AG09309 (cell line): ENCODE measurements at places on chromosomes 2 and 18.

DNA sequence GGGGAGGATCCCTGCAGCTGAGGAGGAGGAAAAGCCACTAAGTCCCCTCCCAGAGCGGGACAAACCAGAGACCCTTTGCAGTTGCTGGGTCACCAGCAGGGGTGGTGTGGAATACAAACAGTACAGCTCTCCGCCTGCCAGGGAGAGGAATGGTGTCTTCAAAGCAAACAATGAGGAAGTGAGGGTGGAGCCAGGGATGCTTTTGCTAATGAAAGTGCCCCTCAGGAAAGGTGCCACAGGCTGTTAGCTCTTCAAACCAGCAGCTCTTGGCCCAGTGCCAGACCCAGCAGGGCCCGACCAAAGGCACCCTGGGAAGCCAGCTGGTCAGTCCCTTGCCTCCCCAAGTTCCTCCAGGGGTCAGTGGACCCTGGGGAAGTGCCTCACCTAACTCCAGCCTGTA is 102.8 kb downstream of the HIBCH start:
- no peak for DNase-seq

GRCh38 chr2:156021146-156022040 is 311.1 kb downstream of the NR4A2 start:
- DNase-seq = no peak

DNA sequence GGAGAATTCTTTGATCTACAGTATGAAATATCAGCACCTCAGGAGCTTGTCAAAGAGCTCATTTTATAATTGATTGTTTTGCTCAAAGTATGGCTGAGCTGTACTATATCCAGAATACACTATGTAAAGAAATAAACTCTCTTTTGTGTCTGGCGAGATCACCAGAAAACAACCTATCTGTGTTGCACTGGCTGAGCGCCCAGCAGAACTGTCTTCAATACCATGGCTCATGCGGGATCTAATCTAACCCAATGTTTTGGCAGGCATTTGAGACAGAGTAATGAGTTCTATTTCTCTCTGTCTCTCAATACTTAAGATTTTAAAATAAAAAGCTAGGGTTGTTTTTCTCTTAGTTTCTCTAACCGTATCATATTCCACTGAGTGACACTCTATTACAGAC is 192.4 kb downstream of the L3MBTL4 start:
- no peak for DNase-seq

DNA sequence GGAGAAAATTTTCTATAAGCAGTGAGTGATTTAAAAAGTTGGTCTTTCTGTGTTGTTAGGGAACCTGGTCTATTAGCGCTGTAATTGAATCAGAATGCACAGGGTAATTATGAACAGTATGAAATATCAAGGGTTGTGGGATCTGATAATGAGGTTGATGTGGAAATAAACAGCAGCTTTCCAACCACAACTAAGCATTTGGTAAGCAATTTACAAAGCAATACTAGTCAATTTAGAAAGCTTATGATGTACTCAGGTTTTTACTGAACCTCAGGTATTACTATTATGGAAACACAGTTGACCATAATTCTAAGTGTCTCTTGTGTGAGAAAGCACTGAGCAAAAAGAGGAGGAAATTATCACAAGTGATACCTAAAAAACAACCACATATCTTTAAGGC is 11.0 kb upstream of the SMCHD1 start:
- no peak for DNase-seq

DNA sequence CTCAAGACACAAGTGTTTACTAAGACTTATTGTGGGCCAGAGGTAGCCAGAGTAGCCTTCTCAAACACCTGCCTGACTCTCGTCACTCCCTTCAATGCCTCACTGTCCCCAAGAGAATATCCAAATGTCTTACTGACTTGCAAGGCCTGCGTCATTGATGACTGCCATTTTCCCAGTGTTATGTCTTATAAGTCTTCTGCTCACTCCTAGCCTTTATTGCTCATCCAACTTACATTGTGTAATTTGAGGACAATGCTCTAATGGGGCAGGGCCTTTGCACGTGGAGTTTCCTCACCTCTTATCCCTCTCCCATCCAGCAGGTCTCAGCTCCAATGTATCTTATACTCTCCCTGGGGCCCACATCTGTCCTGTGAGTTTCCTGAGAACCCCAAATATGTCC is 10.1 kb upstream of the CD226 start:
- DNase-seq = no peak

DNA sequence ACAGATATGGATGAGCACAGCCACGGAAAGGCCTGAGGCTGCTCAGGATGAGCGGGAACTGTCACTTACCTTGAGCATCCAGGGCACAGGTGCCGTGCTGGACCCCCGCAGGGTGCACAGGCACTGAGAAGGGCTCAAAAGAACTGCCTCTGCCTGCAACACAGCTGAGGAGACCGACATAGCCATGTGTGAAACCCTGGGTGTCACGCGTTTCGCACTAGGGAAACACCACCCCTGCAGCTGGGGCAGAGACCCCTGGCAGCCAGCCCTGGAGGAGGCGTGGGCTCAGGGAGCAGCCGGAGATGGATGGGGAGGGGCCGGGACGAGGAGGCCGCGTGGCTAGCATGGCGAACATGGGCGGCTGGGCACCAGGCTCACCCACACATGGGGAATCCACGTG is 228.9 kb downstream of the EIPR1 start:
- DNase-seq = no peak

GRCh38 chr2:241241669-241242068 is 53.2 kb downstream of the ANO7 start:
- DNase-seq = no peak

DNA sequence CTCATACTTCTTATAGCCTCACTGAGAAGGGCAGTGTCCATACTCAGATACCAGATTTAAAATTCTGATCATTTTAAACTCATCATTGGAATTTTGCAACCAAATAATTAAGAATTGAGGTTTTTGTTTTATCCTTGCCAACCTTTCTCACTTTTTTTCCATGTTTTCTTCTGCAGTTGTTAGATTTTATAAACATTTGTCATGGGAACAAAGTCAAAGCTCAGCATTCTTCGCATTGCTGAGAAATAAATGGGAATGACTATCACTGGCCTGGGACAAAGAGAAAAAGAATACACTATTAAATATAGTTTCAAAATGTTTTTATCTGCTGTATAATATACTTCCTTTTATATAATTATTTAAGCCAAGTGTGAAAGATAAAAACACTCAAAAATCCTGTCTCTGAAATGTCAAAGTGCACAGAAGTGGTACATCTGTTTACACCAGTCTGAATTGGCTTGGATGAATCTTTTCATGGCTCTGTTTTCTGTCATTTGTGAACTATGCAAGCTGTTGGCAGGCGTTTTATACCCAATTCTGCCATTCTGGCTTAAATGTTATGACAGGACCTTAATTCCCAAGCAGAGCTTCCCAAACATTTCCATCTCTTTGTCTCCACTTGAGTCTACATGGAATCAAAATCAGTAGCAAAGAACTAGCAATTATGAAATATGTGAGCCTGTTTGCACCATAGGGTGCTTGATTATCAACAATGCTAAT is 249.3 kb upstream of the SYT4 start:
- DNase-seq = no peak

DNA sequence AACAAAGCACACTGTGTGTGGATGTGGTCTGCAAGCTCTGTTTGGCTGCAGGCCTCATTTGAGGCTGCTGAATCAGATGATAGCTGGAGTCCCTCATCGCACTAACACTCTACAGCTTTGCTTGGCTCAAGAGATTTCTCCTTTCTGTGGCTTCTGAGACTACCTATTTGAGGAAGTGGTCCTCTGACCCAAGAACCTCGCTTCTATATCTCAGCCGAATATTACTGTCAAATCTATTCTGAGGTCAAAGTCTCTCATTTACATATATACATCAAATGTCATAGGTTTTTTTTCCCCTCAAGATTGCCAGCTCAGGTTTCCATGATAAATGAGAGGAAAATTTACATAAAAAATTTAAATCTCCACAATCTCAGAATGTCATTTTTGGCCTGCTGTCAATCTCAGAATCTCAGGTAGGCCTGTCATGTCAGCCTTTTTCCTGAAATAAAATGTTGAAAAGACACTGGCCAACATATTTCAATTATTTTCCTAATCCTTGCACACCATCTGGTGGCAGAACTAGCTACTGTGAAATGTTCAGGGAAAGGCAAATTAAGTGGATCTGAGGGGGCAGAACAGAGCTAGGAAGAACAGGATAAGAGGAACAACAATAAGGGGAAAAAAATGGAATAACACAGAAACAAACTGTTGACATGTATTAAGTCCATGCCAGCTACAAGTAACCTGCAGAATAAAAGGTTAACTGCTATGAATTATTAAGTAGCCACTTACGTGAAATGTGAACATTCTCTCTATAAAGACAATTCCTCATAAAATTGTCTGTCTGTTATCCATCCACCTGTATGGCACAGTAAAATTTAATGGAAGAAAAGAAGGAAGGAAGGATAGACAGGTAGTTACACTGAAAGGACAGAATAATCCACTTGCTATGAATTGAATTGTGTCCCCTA is 39.3 kb downstream of the AP1S3 start:
- no peak for DNase-seq
